ENCODE measurements at places on chromosomes 6 and 20.

- peak; percentile 83 for DNase-seq
Measured at GRCh38 chr20:25049261-25050060, 8.5 kb downstream of the ACSS1 start.

- DNase-seq: no peak
Measured at GRCh38 chr20:50313827-50314677, 123.4 kb downstream of the CEBPB start.

DNA sequence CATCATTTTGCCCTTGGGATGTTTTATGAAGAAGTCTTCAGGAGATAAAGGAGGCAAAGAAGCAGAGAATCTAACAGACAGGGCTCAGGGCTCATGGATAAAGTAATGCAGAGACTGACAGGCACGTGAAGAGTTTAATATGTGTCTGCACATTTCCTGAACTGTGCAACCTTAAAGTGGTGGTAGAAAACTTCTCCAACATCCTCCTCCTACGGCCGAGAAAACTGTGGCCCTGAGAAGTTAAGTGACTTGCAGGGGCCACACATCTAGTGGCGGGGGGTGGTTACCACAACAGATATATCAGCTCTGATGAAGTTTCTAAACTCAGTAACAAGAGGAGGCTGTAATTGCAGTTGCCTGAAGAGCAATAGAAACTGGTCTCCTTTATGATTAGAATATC is 61.0 kb downstream of the SOBP start:
- no peak for DNase-seq

DNA sequence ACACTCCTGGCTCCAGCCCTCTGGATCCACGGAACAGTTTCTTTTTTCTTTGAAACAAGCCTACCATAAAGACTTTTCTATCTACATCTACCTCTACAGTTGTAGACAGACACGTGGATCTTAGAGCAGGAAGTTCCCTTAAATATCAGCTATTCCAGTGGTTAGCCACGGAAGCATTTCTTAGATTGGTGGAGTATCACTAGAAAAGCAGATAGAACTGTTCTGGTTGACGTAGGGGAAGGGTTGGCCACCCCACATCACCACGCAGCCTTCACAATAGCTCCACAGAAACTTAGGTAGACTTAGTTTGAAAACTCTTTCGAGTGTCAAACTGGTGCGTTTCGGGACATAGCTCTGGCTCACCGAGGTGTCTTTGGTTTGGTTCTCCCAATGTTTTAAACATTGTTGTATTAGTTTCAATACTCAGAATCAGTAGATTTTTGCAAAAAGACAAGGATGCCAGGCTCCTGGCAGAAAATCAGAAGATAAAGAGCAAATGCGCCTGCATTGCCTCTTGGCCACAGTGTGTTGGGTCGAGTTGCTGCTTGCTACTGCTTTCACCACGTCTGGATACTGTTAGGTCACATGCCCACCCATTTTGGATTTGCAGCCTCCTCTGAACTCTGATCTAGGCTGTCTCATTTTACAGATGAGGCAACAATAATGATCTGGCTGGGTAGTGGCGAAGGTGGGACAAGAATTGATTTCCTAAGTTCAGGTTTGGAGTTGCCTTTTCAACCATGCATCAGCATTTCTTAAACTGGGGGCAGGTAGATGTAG is 71.5 kb upstream of the DTNBP1 start:
- no peak for DNase-seq

All from trophoblast cell (in vitro differentiated cells and primary cell).